ENCODE measurements at places on chromosomes 13 and 19.

DNA sequence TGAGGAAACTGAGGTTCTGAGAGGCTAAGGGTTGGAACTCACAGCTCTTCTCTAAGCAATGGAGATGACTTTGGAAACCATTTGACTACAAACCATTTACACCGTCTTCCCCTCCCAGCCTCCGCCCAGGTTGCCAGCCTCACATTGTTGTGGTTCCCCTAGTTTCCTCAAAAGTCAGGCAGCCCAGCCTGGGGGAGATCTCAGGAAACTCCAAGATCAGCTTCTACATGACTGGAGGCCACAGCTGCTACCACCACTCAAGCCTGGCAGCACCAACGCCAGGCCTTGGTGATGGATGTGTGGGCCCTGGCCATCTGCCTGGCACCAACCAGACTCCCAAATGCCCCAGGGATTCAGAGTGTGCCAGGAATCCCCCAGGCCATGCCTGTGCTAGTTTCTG lies 207.9 kb downstream of the TSHZ3 start:
- no peak for DNase-seq

DNA sequence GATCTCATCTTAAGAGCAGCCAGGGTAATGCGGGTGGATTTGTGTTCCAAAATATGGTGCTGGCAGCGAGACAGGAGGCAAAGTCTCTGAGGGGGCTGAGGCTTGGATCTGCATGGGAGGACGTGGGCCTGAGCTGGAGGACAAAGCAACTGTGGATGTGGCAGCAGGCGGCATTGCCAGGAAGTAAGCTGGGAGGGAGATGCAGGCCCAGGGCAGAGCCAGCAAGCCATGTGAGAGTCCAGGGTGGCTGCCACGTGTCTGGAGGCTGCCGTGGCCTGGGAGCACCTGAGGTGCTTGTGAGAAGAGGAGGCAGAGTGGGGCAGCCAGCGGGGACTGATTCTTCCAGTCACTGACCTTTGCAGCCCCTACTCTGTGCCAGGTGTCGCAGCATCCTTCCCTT lies 52.0 kb downstream of the DPF1 start:
- no peak for DNase-seq

DNA sequence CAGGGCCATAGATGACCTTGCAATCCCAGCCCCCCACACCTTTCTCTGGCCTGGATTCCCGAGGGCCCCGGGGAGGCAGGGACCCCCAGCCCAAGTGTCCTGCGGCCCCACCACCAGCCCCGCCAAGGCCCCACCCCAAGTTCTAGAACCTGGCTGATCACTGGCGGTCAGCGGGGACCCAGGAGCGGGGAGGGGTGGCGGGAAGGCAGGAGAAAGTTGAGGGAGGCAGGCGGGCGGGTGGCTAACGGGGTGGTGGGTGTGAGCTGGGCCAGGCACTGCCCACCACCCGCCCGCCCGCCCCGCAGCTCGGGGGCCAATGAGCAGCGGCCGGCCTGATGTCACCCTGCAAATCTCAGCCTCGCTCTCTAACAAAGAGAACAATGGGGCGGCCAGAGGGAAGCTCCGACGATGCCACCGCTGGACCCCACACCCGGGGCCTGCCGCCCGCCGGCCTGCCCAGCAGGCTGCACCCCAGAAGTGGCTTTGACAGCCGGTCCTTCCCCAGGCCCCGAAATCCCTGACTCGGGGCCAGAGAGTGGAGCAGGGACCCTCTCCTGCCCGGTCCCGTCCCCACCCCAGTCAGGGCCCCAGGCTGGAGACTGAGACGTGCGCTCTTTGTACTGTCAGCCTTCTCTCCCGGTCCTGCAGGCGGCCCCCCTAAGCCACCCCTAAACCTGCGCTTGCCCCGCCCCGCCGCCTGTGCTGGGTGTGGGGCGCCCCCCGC lies 1.6 kb downstream of the MEX3D start:
- DNase-seq, result no peak

DNA sequence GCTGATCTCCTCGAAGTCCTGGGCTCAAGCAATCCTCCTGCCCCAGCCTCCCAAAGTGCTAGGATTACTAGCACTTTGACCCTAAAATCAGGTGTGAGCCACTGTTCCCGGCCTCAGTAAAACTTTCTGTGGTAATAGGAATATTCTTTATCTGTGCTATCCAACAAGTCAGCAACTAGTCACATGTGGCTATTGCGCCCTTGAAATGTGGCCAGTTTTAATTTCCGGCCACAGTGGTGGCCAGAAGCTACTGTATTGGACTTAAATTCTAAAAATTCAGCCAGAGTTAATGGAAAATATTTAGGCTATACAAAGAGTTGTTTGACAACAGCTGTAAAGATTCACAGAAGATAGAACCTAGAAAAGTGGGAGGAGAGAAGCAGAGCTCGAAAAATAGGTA lies 30.0 kb downstream of the KEAP1 start:
- DNase-seq, result no peak

GRCh38 chr13:43749503-43749902 lies 37.3 kb downstream of the ENOX1 start:
- DNase-seq, result no peak

DNA sequence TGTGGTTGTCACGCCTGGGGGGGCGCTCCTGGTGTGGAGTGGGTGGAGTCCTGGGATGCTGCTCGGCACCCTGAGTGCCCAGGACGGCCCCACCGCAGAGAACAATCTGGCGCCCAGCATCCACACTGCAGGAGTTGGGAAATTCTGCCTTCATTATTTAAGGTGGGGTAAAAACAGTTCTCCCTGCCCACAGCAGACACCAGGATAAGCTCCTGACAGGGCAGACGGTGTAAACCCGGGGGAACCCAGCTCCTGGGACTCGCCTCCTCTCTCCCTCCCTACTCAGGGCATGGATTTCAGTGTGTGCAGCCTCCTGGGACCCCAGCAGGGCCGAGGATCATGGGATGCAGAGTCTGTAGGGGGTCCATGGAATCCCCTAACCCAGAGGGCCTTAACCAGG lies 7.7 kb upstream of the WDR18 start:
- DNase-seq, result no peak

DNA sequence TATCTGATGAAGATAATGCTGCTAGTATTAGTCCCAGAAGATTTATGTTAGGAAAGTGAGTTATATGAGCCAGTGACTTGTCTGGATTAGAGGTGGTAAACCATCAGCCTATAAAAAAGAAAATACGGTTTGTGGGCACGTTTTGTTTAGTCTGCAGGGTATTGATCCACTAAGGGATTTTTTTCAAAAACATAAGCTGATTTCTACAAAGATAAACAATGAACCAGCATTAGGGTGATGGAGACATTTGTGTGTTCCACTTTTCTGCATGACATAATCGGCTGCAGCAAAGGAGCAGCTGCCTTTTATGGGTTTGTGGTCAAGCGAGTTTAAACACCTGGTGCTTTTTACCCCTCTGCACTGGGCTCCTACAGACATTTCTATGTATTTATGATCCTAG lies 836.4 kb upstream of the GPC6 start:
- no peak for DNase-seq

DNA sequence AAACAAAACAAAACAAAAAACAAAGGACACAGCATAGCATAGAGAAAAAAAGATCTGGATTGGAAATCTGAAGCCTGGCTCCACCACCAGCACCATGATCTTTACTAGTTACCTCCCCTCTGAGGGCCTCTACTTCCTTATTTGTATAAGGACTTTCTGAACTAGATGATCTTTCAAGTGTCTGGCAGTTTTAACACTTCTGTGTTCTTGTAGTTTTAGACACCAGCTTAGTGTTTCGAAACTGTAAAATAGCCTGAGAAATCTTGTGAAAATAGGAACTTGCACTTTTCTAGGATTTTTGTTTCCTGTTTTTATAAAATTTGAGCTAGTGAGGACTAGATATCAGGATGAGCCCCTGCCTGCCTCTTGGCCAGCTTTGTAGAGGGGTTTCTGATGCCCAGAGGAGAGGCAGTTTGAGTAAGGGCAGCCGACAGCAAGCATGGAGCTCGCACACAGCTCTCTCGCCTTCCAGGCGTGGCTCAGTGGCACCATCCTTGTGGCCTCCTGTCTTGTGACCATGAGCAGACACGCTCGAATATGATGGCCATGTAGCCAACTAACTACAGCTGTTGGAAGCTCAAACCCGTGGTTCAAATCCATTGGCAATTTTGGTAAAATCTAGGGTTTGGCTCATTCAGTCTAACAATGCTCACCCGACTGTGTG lies 319.0 kb downstream of the KCNRG start:
- no peak for DNase-seq

DNA sequence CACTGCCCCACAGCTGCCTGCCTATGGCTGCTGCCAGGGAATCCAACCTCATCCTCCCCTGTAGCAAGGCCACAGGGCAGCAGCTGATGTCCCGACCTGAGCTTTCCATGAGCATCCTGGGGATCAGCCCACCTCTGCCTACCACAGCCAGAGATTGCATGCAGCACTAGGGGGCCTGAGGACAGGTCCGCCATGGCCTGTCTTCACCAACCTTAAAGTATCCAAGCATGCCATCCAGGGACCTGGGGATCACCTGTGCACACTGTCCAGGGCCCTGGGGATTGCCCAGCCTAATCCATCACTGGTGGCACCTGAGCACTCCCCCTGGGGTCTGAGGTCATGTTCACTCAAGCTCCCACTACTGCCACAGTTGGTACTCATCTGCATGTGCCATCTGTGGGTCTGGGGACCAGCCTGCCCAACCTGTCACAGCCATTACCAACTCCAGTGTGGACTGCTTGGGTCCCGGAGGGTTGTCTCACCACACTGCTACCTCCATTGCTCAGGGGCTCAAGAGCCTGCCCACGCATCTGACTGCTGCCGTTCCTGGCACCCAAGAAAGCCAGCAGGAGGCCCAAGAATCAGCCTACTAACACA lies 53.0 kb downstream of the KCTD15 start:
- DNase-seq, result no peak

DNA sequence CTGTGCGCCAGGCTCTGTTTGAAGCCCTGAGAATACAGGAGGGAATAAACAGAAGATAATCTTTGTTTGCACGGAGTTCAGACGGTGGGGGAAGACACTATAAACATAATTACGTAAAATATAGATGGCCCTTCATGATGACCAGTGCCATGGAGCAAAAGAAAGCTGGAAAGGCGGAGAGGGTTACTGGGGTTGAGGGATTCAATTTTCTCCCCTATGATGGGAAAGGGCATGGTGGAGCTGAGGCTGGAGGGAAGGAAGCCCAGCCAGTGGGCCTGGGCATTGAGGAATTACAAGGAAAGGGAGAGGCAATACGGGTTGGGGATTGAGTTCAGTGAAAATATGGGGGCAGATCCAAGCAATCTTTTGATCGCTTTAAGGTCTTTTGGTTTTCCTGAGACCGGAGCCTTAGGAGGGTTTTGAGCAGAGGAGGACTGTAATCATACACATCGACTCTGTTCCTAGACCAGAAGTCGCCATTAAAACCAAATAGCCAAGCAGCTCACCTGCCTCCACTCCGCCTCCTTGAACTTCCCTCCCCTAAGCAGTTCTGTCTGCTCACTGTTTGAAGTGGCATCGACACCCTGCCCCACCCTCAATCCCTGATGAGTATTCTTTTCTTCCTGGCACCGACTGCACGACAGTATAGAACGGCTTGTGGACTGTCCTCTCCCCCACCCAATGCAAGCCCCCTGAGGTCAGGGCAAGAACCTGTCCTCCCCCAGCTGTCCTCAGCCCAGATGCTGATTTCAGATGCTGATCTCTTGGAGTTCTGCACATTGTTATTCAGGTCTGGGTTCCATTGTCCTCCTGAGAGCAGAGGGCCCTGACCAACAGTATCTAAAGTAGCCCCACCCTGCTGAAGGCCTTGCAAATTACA lies 813 bp upstream of the ZNF296 start:
- no peak for DNase-seq

DNA sequence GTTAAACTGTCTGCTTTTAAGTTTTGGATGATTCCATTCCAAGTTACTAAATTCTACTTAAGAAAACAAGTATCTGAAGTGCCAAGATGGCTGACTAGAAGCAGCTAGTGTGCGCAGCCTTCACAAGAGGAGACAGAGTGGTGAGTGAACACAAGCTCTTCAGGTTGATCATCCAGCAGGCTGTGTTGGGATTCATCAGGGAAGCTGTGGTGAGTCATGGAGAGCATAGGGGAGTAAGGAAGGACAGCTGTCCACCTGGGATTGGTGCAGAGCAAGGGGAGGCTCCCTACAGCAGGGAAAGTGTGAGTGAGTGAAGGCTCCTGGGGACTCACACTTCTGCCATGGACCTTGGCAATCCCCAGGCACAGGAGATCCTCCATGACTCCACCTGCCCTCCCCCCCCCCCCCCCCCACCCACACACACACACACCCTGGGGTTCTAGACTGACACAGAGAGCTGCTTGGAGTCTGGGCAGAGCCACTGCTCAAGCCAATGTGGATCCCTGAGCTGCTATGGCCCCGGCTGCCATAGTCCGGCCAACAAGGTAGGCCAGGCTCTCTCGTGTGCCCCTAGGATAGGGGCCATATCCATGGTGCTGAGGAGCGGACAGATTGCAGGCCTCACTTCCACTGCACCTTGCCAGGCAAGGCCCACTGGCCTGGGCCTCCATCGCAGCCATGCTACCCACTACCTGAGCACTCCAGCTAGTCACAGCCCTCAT lies 23.5 kb downstream of the SLC25A15 start:
- no peak for DNase-seq

DNA sequence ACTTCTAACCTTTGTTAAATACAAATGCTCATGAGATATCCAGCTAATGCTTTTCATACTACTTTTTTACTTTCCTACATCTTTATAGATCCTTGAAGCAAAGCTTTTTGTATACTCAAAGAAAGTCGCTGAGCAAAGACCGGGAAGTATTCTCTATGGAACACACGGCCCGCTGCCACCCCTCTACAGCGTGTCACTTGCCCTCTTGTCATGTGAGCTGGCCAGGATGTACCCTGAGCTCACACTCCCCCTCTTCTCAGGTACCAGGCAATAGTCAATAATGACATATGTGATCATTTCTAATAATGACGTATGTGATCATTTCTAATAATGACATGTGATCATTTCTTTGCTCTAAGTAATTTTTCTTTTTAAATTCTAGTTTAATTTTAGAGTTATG lies 112.9 kb downstream of the ZAR1L start:
- no peak for DNase-seq

DNA sequence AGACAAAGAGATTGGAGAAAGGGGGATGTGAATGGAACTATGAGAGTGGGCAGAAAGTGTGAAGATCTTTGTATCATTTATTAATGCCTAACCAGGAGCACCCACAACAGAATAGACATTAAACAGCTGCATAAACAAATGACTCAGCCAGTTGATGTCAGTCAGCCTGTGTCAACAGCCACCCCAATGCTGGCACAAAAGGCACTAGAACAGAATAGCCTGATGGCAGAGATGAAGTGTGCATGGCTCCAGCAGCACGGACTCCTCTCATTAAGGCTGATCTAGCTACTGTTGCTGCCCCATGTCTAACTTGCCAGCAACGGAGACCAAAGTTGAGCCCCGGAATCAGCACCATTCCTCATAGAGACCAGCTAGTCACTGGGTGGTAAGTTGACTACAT lies 7.8 kb downstream of the CPB2 start:
- DNase-seq, result no peak

DNA sequence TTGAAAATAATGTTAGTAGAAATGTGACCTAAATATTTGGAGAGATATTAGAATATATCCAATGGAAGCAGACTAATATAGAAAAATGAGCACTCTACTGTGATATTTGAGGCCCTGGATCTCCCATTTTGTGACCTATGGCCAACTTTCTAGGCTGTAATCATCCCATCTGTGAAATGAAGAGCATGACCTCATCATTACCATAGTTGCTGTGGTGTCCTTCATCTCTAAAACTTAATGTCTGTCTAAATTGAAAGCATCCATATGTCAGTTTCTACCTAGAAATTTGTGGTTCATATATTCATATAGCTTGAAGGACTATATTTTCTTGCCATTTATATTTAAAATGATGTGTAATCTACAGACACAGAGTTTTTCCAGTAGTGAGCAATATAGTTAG lies 41.6 kb downstream of the PAN3 start:
- DNase-seq, result no peak

GRCh38 chr19:10537668-10538067 lies 6.0 kb upstream of the ATG4D start:
- DNase-seq, result no peak
